Stimulated activated CD4-positive, alpha-beta T cell treated with anti-CD3 and anti-CD28 coated beads, Interleukin-1b, Interleukin-23, amount 100 ng/mL, for 1 hour (primary cell): ENCODE measurements at places on chromosomes 1 and 21.

DNA sequence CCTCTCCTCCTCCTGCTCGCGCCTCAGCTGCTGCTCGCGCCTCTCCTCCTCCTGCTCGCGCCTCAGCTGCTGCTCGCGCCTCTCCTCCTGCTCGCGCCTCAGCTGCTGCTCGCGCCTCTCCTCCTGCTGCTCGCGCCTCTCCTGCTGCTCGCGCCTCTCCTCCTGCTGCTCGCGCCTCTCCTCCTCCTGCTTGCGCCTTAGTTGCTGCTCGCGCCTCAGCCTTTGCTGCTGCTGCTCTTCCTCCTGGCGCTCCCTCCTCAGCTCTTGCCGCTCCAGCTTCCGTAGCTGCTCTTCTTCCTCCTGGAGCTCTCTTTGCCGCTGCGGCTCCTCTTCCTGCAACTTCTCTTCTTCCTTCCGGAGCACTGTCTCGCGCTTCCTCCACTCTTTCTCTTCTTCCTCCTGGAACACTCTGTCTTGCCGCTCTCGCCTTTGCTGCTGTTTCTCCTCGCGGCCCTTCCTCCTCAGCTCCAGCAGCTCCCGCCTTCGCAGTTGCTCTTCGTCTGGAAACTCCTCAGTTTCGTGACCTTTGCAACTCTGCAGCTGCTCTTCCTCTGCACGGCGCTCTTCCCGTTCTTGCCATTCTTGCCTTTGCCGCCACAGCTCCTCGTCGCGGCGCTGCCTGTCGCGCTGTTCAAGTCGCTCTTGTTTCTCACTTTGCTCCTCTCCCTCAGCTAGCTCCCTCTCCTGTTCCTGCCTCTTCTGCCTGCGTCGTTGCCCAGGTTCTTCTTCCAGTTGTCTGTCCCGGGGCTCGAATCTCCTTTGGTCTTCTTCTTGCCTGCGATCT lies 3.0 kb downstream of the TCHH start:
- DNase-seq: no peak

DNA sequence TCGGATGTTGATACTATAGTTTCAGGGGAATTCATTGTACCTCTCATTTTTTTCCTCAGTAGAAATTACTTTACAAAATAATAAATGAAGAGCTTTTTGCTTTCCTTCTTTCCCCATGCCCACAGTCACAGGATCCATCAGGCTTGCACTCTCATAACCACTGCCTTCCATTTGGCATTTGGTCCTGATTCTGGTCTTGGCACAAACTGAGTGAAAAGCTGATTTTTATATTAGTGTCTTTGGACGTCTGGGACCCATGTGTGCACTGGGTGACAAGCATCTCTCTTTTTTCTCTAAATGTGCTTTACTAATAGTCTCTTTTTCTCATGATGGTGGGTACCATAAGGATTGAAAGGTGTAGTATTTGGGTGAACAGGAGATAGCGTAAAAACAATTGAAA lies 2.8 kb downstream of the ELAVL4 start:
- no peak for DNase-seq

GRCh38 chr1:243727503-243728203 lies 122.4 kb downstream of the AKT3 start:
- DNase-seq: no peak

GRCh38 chr1:240341365-240342250 lies 249.9 kb downstream of the FMN2 start:
- DNase-seq: no peak

GRCh38 chr1:46013581-46013980 lies 118.8 kb downstream of the PIK3R3 start:
- no peak for DNase-seq

GRCh38 chr1:53738205-53739108 lies 507 bp downstream of the GLIS1 start:
- no peak for DNase-seq

- DNase-seq: no peak
These were observed 89.6 kb downstream of the UBIAD1 start for GRCh38 chr1:11362547-11363021.

GRCh38 chr1:174000371-174000770 lies 21.8 kb downstream of the RC3H1 start:
- DNase-seq: no peak

- DNase-seq: no peak
These were observed 263.1 kb downstream of the ST6GALNAC3 start for GRCh38 chr1:76337542-76338219.

GRCh38 chr1:185739967-185740366 lies 5.8 kb downstream of the HMCN1 start:
- no peak for DNase-seq

DNA sequence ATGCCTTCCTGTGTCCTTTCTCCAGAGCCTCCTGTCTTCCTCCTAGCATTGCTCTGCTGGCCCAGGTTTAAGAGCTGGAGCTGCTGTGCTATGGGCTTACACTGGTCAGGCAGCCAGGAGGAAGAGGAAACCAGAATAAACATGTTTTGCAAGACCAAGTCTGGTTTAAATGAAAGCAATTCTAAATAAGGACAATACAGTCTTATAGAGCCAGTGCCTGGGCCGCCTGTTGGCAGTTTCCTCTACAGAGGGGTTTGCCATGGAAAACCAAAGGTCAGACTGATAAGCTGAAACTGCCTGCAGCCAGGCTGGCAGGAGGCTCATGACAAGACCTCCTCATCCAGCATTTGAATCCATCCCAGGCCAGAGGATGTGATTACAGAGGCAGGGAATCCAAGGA lies 92.9 kb upstream of the FGGY start:
- no peak for DNase-seq

DNA sequence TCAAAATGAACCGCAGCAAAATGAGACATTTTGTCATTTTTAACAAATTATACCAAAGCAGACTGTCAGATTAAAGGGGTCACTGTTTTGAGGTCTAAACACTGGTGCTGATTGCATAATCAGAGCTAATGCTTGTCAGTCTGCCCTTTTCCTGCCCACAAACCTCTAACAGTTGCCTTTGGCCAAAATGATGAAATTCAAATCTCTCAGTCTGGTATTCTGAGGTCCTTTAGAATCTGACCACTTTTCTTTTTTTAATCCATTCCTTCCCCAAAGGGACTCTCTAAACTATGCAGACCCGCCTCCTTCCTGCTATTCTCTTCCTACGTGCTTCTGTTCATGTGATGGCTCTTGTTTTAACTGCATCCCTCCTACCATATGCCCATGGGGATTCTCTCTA lies 145.2 kb upstream of the SPATA6 start:
- DNase-seq: no peak

DNA sequence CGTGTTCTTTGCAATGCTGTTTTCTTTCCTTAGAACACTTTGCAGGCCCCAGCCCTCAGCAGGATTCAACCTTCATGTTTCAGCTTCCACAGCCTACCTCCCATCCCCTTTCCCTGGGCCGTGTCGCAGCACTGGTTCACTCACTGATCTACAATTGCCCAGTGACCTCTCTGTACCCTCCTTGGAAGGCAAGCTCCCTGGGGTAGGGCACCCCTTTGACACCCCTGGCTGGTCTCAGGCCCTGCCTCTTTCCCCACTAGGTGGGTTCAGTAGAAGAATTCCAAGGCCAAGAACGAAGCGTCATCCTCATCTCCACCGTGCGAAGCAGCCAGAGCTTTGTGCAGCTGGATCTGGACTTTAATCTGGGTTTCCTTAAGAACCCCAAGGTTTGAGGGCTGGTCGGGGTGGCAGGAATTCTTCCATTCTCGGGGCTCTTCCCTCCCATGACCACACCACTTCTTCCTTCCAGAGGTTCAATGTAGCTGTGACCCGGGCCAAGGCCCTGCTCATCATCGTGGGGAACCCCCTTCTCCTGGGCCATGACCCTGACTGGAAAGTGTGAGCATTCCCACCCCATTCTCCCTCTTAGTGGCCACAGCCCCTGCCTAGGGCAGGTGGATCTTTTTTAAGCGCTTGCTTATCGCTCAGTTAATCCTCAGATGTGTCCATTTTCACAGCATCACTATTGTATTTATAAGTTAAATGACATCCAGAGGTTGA lies 7.3 kb downstream of the RHOC start:
- no peak for DNase-seq

GRCh38 chr1:63821091-63822005 lies 47.5 kb downstream of the ROR1 start:
- DNase-seq: no peak

- DNase-seq: no peak
These were observed 9.4 kb upstream of the TARBP1 start for GRCh38 chr1:234488054-234489006.

GRCh38 chr1:24767351-24767750 lies 22.1 kb downstream of the CLIC4 start:
- no peak for DNase-seq
